Amniotic stem cell (primary cell): ENCODE measurements at places on chromosomes 3 and 15.

- DNase-seq, result no peak
These were observed 86.9 kb upstream of the HERC1 start for GRCh38 chr15:63920504-63921175.

GRCh38 chr15:98728082-98728810, 79.9 kb downstream of the IGF1R start:
- DNase-seq, result no peak

- DNase-seq, result no peak
These were observed 56.8 kb downstream of the SNRK start for GRCh38 chr3:43343185-43343584.

- no peak for DNase-seq
These were observed 127.9 kb upstream of the BNIP2 start for GRCh38 chr15:59817053-59817452.

DNA sequence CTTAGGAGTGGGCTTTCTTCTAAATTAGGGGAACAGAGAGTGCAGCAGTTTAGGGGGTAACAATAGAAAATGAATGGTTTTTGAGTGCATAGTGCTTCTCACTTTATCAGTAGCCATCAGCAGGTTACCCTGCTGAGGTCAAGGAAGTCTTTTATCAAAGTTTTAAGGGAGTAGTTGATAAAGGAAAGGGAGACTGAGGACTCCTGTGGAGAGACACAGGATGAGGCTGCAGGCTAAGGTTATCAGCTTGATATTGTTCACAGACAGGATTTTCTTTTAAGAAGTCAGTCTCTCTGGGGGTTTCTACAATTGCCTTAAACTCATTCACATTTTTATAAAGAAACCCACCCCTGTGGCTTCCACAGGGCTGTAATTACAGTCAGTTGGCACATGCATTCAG, 205.0 kb downstream of the AGBL1 start:
- DNase-seq, result no peak

GRCh38 chr3:14268897-14269296, 90.3 kb downstream of the LSM3 start:
- no peak for DNase-seq

DNA sequence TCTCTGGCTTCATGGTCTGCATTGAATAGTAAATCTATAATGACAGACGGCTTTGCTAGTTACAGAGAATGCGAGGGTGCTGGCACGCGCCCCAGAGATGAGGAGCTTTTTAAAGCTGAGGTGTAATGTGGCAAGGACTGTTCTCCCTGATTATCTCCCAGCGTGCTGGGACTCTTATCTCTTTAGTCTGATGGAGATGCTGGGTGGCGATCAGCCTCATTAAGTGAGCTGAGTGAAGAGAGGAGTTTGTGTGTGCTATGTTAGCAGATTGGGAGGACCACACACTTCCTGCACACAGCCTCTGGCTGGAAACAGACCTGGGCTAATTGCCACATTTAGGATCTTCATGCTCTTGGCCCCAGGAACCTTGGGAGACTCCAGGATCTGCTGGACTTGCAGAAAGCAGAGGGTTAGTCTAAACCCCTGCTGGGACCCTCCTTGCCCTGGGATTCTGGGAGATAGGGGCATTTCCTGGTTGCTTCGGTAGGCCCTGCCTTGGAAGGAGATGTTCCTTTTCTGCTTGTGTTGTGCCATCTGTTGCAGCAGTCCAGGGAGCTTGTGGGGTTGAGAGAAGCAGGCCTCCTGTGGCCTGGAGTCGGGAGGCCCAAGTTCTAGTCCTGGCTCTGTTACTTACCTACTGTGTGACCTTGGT, 15.0 kb downstream of the PDIA5 start:
- DNase-seq, result no peak

- DNase-seq, result no peak
These were observed 4.6 kb upstream of the PRKCD start for GRCh38 chr3:53156368-53156834.

GRCh38 chr15:78396186-78396814, 41.7 kb upstream of the IREB2 start:
- DNase-seq, result no peak

GRCh38 chr3:189898559-189899153, 222.0 kb downstream of the P3H2 start:
- no peak for DNase-seq

DNA sequence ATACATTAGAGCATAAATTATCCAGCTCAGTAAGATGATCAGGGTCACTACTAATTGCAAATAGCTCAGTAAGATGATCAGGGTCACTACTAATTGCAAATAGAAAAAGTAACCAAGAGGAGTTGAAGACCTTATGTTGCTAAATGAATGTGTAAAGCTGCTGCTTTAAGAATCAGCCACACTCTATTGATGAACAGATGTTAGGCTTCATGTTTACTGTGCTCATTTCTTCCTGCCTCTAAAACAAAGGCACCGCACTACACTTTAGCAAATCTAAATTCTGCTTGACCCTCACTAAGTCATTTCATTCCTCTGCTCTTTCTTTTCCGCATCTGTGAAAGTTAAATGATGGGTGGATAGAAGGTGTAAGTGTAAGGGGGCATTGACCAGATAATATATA, 92.6 kb upstream of the PLSCR4 start:
- DNase-seq, result no peak

- DNase-seq, result no peak
These were observed 30.4 kb downstream of the OXNAD1 start for GRCh38 chr3:16295298-16295890.

- DNase-seq, result no peak
These were observed 81.4 kb downstream of the XRN1 start for GRCh38 chr3:142366434-142366833.

GRCh38 chr3:193971261-193971751, 164.6 kb upstream of the HES1 start:
- no peak for DNase-seq

GRCh38 chr3:53123510-53123909, 6.7 kb downstream of the RFT1 start:
- no peak for DNase-seq

- no peak for DNase-seq
These were observed 325.1 kb upstream of the CBLB start for GRCh38 chr3:106193876-106194275.

- DNase-seq, result no peak
These were observed 173.0 kb downstream of the SHQ1 start for GRCh38 chr3:72675243-72675642.

DNA sequence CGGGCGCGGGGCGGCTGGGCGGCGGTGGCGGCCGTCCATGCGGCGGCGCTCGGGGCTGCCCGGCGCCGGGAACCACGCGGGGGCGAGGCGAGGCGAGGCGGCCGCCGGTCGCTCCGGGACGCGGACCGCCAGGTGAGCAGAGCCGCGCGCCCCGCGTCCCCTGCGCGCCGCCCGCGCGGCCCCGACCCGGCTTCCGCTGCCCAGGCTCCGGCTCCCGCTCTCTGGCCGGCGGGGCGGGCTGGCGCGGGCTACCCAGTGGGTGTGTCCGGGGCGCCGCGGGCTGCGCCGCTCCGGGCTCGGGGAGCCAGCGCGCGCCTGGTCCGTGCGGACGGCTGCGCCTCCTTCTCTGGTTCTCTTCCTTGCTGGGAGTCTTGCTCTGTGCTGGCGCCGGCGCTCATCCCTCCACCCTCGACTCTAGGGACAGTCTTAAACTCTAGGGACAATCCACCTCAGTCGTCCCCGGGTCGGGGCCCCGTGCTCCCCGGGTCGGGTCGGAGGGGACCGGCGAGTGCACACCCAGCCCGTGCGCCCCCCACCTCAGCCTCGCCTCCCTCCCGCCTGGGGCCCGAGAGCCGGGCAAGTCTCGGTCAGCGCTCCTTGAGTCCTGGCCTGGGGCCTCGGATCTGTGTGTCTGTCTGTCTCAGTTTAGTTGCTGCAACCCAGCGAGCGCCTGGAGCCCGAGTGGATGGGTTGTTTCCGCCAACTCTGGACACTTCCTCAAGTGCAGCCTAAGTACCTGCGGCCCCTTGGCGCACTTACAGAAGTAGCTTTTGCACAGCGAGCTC, 488 bp downstream of the THSD4 start:
- DNase-seq, result peak; percentile 33

GRCh38 chr3:62818347-62818746, 56.9 kb downstream of the CADPS start:
- DNase-seq, result no peak

GRCh38 chr3:111968319-111969054, 10.3 kb upstream of the ABHD10 start:
- no peak for DNase-seq

- DNase-seq, result no peak
These were observed 80.4 kb downstream of the SEMA5B start for GRCh38 chr3:122947196-122947595.

GRCh38 chr3:78605178-78605577, 1162.6 kb downstream of the ROBO1 start:
- DNase-seq, result no peak

DNA sequence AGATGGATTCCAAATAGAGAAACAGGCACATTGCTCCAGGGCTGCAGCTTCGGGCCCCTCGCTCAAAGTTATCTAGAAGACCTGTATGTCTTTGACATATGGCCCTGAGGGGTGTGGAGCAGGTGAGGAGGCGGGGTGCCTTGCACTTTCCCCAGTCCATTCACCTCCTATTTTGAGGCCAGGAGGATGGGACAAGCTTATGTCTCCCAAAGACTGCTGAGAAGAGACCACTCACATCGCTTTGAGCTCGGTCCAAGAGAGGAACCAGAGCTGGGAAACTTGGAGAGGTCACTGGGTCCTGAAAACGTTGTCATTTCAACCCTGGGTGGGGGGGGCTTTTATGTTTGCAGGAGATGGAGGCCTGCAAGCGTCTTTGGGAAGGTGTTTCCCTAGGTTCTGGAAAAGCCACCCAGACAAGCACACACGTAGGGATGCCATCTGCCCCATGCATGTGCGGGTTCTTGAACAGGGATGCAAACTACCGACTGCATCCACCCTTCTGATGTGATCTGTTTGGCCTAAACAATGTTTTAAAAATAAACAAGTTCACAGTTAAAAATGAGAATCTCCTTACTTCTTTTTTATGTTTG, 33.7 kb upstream of the SYNM start:
- no peak for DNase-seq

GRCh38 chr3:55724821-55725220, 237.7 kb upstream of the WNT5A start:
- DNase-seq, result no peak

DNA sequence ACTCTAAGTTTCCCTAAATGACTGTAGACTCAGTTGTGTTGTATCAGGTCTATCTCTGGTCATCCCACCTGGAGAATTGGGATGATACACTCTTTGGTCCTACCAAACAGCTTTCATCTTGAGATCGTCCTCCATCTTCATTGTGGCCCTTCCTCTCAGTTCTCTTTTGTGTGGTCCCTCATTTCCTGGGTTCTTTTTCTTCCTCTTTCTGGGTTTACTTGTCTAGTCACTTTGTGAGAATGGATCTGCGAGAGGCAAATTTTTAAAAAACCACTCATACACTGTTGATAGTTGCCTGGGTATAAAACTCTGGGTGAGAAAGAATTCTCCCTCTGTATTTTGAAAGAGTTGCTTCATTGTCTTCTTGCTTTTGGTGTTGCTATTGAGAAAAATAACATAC, 6.0 kb upstream of the AMOTL2 start:
- DNase-seq, result no peak

DNA sequence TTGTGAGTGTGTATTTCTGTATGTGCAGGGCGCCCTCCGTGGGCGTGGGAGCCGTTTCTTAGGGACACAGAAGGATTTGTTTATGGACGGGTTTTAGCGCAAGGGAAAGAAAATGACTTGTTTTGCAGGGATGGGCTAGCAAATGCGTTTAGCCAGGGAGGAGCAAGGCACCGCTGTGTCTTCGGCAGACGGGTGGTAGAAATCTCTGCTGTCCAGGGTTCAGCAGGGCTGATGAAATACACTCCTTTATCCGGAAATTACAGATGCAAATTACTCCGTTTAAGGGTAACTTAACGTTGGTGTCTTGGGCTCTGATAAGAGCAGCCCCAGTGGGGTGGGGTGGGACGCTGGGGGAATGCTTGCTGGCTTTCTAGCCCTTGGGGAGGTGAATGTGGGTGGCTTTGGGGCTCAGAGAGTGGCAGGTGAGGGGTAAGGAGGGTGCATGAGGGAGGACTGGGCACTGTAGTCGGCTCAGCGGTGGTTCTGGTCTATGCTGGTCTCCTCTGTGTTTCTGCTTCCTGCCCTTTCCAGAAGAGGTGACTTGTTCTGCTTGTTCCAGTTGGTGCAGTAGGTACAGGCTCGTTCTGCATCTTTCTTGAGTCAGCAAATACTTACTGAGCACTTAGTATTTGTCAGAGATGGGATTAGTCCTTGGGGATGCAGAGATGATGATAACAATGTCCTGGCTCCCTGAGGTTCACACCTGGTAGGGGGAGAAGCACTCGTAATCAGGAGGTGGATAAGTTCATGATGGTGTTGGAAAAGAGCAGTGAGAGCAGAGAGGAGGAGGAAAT, 954 bp downstream of the SV2B start:
- DNase-seq, result no peak

- DNase-seq, result no peak
These were observed 85.2 kb upstream of the PRR23C start for GRCh38 chr3:139129892-139130291.

DNA sequence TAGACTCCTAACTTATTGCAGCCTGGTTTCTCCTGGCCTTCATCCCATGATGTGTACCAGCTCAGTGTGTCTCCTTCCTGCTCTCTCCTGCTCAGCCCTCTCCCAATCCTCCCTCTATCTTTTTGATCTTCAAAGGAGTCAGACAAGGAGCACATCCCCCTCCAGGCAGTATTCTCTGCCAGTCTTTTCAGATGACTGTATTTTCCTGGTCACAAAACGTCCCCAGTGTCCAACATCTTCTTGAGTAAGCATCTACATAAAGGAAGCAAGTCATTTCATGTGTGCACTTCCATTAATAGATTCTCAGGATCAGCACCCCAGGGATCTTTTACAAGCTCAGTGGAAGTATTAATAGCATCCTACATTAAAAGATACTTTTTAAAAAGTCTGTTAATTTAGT, 148.9 kb upstream of the THBS1 start:
- no peak for DNase-seq

GRCh38 chr3:65729973-65730372, 308.7 kb downstream of the MAGI1 start:
- no peak for DNase-seq

DNA sequence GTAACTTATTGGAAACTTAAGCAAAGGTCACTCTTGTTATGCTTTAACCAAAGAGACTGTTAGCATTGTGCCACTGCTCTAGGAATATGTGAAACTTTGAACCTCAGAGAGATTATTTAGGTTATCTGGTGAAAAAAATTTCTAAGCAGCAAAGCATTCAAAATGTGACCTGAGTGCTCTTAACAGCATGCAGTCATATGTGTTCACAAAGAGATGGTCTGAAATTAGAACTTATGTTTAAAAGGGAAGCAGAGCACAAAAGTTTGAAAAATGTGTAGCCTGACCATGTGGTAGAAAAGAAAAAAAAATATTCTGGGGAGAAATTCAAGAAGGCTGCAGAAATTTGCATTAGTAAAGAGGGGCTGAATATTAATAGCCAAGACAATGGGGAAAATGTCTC, 420.2 kb upstream of the CADM2 start:
- DNase-seq, result no peak

DNA sequence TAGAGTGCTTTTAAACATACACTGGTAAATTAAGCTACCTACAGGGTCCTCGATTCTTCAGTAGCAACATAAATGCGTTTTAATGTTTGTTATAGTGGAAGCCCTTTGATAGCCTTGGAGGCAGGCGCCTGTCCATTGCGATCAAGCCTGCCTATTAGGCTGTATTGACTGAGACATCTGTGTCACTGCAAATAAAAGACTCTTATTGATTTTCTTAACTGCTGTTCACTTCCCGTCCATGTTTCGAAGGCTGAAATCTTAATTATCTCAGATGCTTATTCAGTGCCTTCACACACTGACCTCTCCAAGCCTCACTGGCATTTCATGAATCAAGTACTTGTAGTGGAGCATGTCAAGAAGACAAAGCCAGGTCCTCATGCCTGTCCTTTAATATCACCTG, 51.1 kb downstream of the MAP2K5 start:
- DNase-seq, result no peak

GRCh38 chr15:36622197-36622795, 42.9 kb downstream of the CDIN1 start:
- no peak for DNase-seq
